ENCODE measurements at places on chromosomes 4 and X.

- DNase-seq = no peak
Measured at GRCh38 chr4:15610855-15611254, 44.3 kb downstream of the FBXL5 start.

DNA sequence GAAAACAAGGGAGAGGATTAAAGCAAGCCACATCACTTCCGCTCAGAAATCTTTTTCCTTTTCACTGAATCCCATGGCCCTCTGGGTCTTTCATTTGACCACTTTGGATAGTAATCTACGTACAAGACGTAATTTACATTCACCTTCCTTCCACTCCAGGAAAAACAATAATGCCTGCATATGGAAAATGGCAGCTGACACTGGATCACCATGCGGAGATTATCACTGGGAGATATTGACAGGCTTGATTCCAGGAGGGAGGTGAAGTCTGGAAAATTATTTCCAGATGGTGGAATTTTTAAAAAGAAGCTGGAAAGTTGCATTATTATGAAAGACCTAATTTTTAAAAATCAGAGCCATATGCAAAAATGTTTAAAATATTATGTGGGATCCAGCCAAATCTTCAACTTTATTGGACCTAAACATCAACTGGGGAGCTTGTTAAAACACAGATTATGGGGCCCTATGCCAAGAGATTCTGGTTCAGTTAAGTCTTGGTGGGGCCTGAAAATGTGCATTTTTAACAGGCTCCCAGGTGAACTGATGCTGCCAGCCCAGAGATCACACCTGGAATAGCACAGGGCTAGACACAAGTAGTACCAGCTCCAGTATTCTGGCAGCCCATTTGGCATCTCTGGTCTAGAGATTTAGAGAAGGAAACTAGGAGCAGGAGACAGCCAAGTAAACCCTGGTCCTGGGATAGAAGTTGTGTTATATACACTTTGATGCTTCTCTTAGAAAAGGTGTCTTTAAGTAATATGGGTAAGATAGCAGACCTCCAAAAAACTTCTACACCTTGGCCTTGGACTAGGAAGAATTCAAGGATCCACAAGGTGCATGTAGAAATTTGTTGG is 290.3 kb upstream of the LDB2 start:
- no peak for DNase-seq

- no peak for DNase-seq
Measured at GRCh38 chr4:15851969-15852368, 73.8 kb downstream of the CD38 start.

- peak; percentile 51 for DNase-seq
Measured at GRCh38 chrX:40644821-40645358, 2.5 kb downstream of the CXorf38 start.

DNA sequence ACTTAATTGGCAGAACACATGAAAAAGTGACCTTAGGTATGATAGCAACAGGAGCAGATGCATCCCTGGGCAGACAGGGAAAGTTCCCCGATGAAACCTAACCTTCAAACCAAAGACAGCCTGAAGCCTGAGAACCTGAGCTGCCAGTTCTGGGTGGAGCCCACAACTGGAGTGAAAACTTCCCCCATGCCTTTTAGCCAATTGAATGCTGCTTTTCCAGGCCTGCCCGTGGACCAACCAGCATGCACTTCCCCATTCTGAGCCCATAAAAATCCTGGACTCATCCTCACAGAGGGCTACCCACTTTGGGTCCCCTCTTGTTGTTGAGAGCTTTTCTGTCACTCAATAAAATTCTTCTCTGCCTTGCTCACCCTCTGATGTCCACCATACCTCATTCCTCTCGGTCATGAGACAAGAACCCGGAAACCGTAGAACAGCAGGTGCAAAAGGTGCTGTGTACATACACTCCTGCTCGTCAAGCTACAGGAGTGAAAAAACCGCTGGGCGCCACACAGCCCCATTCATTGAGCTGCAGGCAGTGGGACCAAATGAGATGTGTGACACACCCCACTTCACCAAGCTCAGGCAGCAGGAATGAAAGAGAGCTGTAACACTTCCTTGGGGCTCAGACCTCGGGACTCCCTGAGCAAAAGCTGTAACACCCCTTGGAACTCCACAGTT is 13.9 kb upstream of the SLC7A11 start:
- no peak for DNase-seq

DNA sequence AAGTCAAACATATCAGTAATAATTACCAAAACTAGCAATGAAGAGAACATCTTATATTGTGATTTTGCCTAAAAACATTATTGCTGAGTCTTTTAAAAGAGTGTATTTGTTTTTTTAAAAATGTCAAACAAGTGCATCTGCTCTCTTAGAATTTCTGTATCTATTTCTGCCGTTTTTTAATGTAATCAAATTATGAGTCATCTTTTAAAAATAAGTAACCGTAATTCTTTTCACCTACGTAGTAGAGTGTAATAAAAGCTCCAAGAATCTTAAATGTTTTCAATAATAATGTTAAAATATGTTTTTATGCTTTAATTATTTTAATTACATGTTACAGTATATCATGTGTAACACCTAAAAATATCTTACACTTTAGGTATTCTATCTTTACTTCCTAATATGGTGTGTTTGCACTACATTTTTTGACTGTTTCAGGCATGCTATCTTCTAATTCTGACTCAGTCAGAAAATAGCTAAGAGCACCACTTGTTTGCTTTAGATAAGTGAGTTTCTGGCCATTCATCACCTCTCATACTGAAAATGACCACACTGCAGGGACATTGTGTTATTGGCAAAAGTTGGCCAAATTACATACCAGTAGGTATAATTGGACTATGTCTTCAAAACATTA is 368.5 kb downstream of the PCDH7 start:
- no peak for DNase-seq

DNA sequence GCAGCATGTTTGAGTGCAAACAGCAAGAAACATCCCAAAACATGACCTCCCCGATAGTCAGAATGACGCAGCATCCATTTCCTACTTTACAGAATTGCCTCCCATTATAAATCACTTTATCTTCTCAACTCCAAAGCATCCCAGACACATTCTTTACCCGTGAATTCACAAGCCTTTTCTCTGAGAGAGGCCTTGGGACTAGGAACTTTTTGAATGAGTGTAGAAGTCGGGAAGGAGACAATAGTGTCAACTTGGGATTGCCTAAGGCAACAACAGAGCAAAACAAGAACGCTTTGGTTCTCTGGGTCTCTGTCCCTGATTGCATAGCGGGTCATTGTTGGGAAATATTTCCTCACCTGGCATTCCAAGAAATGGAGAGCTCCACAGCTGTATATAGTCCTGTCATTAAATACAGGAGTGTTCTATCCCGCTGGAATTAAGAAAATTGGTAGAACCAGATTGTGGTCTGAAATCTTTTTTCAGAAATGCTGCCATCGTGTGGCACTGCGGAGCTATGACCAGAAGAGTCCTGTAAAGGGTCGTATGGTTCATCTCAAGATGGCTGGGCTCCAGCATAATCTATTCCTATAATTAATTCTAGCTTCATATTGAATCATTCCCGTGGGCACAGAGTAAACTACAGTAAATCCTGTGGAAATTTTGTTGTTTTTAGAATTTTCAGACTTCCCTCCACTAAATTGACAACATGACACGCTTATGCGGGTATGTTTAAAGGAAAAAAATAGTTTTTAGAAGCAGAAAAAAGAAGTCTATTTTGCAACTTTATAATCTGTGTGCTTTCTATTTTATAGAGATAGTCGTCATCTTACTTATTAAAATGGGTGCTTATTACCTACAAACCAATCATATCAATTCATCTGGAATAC is 2.0 kb upstream of the SPP1 start:
- peak; percentile 35 for DNase-seq

- DNase-seq = peak; percentile 69
Measured at GRCh38 chr4:182938205-182938645, 21.0 kb upstream of the DCTD start.

DNA sequence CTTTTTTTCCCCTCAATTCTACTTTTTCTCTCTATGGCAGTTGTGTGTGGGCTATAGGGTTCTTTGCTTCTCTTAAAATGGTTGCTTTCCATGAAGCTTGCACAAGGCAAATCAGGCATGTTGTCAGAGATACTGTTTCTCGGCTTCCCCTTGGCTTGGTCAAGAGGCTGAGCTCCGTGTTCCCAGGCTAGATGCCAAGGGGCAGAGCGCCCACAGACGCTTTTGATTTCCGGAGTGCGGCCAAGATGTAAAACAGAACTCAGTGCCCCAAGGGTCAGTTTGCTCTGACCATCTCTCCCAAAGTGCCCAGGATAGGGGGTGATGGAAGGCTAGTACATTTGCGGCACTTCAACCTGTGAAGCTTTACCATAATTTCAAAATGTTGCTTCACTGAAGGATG is 64.2 kb upstream of the DIPK2B start:
- no peak for DNase-seq

- no peak for DNase-seq
Measured at GRCh38 chrX:24226176-24226575, 76.6 kb downstream of the ZFX start.

- DNase-seq = no peak
Measured at GRCh38 chr4:2578106-2578505, 41.7 kb downstream of the FAM193A start.

- no peak for DNase-seq
Measured at GRCh38 chrX:21590012-21590776, 67.9 kb downstream of the KLHL34 start.

DNA sequence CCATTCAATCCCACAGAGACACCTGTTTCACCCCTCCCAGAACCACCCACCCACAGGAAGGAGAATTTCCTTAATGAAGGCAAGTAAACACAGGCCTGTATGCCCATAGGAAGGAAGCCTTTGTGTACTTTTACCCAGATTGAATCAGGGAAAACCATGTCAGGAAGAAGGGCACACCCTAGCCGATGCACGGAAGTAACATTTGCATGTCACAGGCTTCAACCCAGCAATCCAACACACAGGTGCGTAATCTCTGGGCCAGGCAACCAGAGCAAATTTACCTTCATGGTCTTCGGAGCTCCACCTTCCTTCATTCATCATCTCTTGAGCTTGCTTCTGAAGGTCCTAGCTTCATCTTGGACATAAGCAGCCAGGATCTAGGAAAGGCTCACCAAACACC is 206.3 kb downstream of the SHROOM3 start:
- DNase-seq = no peak

DNA sequence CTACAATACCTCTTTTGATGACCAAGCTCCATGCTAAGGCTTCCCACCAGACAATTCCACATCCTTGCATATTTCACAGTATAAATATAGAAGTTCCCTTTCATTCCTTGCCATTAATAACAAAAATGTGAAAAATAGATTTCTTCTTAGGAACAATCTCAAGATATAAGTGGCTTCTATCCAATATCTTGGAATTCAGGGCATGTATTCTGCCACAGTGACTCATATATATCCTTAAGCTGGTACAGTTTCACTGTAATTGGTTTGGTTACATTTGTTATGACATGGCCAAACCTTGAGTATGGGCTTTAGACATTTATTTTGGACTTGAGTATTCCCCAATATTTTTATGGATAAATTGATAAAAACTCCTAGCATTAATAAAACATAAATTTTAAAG is 181.7 kb upstream of the DDX53 start:
- DNase-seq = no peak

DNA sequence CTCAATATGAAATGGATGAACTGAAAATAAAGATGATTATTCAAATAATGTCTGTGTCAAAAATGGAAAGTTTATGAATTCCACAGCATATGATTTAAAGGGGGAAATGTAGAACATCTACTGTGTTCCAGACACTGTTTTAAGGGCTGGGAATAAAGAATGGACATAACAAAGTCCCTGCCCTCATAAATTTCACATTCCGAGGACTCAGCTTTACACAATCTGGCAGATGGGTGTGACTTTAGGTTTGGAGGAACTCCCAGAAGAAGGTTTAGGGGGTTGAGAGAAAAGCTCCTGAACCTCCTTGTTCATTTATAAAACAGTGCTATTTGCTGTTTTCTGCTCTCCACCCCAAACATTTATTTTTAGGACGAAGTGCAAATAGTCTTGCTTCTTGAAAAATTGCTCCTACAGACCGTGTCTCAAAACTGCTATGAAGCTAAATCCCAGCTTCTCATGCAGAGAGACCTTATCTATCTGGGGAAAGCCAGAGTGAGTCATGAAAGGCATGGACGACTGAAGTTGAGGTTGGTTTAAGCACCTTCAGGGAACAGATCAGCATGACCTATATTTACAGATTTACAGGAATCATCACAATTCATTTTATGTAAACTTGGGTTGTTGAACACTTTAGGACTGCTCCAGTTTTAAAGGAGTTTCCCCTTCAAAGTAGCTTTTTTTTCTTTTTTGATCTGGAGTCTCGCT is 184.3 kb downstream of the HS6ST2 start:
- no peak for DNase-seq

DNA sequence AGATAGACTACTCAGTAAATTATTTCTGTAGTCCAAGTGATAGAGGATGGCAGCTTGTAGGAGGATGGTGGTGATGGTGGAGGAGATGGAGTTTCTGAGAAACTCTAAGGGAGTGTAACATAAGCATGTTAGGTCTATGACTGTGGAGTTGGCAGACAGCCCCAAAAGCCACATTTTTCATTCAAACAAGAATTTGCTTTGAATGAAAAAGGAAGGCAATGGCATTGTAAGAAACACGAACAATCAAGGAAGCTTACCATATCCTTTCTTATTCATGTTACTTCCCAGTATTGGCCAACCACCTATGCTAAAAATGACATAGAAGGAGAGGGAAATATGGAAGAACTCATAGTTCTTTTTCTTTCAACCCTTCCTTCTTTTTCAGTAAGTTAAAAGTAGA is 18.7 kb upstream of the SEC24B start:
- DNase-seq = no peak

- DNase-seq = no peak
Measured at GRCh38 chr4:44914223-44914622, 187.9 kb upstream of the GNPDA2 start.

- DNase-seq = no peak
Measured at GRCh38 chrX:45009371-45010000, 136.5 kb downstream of the KDM6A start.

DNA sequence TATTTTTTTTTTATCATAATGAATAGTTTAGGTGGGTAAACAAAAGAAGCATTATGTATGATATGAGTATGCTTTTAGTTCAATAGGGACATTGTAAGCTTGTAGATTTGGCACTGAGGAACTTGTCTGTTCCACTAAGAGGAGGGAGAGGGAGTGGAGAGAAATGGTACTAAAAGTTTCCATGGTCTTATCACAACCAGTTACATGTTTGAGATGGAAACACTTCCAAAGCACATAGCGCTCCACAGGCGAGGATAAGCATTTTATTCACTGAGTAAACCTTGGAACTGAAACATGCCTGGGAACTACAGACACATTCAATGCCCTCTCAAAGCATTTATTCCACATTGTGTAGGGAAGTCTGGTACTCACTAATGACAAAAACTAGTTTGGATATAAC is 15.5 kb downstream of the MYOZ2 start:
- no peak for DNase-seq

DNA sequence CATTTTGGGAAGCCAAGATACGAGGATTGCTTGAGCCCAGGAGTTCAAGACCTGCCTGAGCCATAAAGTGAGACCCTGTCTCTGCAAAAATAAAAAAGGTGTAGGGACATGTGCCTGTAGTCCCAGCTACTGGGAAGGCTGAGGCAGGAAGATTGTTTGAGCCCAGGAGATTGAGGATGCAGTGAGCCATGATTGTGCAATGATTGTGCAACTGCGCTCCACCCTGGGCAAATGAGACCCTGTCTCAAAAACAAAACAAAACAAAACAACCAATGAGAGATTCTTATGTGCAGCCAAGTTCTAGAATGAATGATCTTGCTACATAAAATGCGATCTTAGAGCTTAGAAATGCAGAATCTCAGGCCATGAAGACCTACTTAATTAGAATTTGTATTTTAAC is 22.5 kb downstream of the SLC9B2 start:
- DNase-seq = no peak

- DNase-seq = no peak
Measured at GRCh38 chrX:128800138-128800537, 723.2 kb downstream of the SMARCA1 start.

GRCh38 chr4:183447646-183448045 is 3.2 kb downstream of the CDKN2AIP start:
- peak; percentile 17 for DNase-seq
